Activated naive CD4-positive, alpha-beta T cell treated with anti-CD3 and anti-CD28 coated beads for 36 hours (primary cell): ENCODE measurements at places on chromosomes 2 and 18. TPM values are rescaled to one million over a fixed set of nuclear protein-coding genes. Genes with fewer than 3 reads are reported as not detected.

- no peaks in the 10 kb centered on the region for H3K36me3 ChIP-seq
- no peak overlapping the region for H3K27ac ChIP-seq
- no peak overlapping the region for H3K4me3 ChIP-seq
- H3K4me1 ChIP-seq, result no peaks in the 10 kb centered on the region
- DNase-seq, result no peak
- peaks cover 3% of the 10 kb centered on the region for H3K27me3 ChIP-seq
These were observed 248.9 kb downstream of the PIEZO2 start for GRCh38 chr18:10900435-10900834.

Gene TDRD15
- not detected for total RNA-seq

- H3K27ac ChIP-seq, result no peak overlapping the region
- peaks cover 7% of the 10 kb centered on the region for H3K4me1 ChIP-seq
- peaks cover 13% of the 10 kb centered on the region for H3K27me3 ChIP-seq
- H3K36me3 ChIP-seq, result peaks cover 2% of the 10 kb centered on the region
- H3K4me3 ChIP-seq, result no peak overlapping the region
These were observed 7.0 kb upstream of the TYMS start for GRCh38 chr18:650428-650858.

Gene CABYR
- total RNA-seq, result 1.2 TPM

DNA sequence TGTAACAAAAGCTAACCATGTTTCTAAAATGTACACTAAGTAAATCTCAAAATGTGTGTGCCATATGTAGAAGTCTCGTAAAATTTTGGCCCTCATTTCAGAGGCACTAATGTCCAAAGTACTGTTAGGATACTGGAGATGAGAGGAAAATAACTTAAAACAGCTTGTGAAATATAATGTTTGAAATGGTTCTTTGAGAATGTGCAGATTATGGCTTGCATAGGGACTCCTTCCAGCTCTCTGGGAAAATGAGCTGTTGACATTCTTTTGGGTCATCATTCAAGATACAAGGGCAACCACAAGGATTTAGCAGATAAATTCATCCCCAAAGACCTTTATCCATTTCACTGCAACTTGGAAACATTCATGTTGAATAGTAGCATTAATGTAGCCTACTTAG, 38.1 kb upstream of the OTX1 start:
- H3K36me3 ChIP-seq, result peaks cover 10% of the 10 kb centered on the region
- H3K4me3 ChIP-seq, result no peak overlapping the region
- H3K27me3 ChIP-seq, result no peaks in the 10 kb centered on the region
- H3K27ac ChIP-seq, result no peak overlapping the region
- H3K4me1 ChIP-seq, result no peaks in the 10 kb centered on the region
- DNase-seq, result no peak

DNA sequence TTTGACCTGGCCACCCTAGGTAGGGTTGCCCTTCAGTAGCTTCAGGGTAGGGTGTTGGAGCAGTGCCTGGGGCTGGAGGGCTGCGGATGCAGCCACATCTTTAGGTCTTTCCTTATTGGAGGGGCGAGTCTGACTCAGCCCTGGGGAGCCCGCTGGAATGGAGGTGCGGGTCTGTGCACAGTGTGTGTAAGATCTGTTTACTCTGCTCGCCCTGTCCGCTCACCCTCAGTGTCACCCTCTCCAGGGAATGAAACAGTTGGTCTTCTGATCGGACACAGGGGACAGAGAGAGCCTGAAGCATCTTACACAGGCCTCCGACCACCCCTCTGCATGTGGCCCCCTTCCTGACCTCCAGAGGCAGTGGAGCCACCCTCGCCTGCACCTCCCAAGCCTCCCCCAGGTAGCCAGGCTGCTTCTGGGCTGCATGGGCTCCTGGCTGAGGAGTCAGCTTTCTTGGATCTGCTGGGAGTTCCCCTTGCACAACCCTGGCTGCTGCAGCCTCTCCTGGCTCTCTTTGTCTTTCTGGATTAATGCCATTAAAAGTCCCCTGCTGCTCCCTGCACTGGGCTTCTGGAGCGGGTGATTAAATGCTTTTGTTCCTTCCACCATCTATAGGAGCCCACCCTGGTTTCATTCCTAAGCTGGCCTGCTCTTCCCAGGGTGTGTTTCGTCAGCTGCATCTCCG, 82.6 kb downstream of the ASB1 start:
- H3K4me1 ChIP-seq, result no peaks in the 10 kb centered on the region
- no peak for DNase-seq
- H3K4me3 ChIP-seq, result no peak overlapping the region
- H3K36me3 ChIP-seq, result no peaks in the 10 kb centered on the region
- no peaks in the 10 kb centered on the region for H3K27me3 ChIP-seq
- H3K27ac ChIP-seq, result no peak overlapping the region

GRCh38 chr2:231294571-231295362, 96.3 kb downstream of the ARMC9 start:
- H3K27ac ChIP-seq, result no peak overlapping the region
- H3K36me3 ChIP-seq, result no peaks in the 10 kb centered on the region
- H3K4me1 ChIP-seq, result no peaks in the 10 kb centered on the region

DNA sequence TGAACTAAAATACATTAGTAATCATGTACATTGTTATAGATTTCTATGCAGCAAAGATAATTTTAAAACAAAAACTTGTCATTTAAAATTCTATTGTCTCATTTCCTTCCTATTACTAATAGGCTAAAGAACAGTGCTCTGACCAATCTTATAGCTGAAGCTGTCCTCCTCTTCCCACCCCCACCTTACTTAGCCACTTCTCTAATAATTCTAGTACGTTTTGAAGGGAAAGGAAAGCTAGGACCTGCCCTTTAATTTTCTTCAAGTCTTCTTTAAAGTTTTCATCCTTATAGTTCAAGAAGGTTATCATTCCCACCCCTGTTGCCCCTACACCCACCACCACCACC, 121.6 kb downstream of the RBMS1 start:
- no peaks in the 10 kb centered on the region for H3K27me3 ChIP-seq
- no peak overlapping the region for H3K27ac ChIP-seq
- peaks cover 81% of the 10 kb centered on the region for H3K4me1 ChIP-seq
- no peak for DNase-seq
- H3K36me3 ChIP-seq, result no peaks in the 10 kb centered on the region
